ENCODE measurements at places on chromosomes 12 and 14.

DNA sequence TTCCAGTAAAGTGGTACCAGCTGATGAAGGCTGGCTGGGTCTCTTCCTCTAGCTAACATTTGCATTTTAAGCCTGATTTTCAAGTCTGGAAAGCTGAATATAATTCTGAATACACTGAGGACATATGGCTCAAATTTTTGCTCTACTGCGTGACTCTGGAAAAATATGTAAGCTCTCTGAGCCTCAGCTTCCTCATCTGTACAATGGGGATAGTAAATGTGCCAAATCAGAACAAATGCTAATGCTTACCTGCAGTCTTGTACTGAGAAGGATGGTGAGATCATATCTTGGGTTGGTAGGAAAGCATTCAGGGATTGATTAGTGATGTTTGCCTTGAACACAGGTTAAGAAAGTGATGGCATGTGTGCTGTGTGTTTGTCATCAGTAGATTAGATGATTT, 14.6 kb downstream of the HNF1A start:
- DNase-seq: no peak

DNA sequence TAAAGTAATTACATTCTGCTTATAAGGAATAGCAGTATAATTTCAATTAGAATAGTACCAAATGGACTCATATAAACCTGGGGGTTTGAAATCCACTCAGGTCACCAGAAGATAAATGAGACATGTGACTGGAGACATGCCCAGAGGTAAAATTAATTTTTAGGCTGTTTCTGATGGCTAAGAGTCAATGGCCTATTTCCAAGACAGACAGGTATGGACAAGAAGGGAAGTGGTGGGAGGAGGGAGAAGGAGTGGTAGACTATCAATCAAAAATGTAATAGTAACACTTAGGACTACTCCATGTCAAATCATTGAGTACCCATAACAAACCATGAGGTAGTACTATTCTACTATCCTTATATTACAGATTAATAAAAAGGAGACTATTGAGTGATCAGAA, 544.0 kb downstream of the GALC start:
- no peak for DNase-seq

GRCh38 chr14:71749613-71750238, 182.5 kb upstream of the RGS6 start:
- DNase-seq: no peak

DNA sequence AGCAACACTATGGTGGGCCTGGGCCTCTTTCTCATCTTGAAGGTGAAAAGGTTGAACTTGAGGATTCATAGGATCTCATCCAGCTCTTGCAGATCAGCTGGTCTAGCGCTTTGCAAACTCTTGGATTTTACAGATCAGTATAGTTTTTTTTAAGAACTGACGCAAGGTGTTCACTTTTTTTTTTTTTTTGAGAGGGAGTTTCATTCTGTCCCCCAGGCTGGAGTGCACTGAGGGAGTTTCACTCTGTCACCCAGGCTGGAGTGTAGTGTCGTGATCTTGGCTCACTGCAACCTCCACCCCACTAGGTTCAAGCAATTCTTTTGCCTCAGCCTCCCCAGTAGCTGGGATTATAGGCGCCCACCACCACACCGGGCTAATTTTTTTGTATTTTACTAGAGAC, 20.4 kb upstream of the LGMN start:
- no peak for DNase-seq

DNA sequence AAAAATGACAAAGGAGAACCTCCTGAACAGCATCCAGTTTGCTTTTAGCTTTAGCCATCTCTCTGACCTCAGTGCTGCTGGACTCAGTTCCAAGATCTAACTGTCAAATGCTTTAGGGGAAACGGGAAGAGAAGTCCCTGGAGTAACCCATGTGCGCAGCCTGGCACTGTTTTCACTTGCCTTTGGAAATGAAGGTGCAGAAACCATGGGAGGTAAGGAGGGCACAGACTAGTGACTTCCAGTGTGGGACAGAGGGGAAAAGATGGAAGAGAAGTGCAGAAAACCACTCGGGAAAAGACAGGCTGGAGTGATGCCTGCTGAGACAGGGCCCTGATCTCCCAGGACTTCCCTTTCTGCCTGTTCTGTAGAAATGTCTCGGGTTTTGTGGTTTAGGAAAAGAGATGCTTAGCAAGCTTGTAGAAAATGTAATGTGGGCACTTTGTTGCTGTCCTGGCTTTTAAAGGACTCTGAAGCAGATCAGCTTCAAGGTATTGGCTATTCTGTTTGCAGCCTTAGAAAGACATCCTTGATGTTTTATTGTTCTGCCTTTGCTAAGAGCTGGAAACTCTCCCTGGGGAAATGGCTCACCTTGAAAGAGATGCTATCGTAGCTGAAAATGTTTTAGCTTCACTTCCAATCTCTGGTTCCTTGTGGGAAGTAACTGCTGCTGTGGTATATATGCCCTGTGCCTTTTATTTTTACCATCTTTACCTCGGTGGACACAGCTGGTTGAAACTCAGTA, 124.6 kb upstream of the HIF1A start:
- no peak for DNase-seq

DNA sequence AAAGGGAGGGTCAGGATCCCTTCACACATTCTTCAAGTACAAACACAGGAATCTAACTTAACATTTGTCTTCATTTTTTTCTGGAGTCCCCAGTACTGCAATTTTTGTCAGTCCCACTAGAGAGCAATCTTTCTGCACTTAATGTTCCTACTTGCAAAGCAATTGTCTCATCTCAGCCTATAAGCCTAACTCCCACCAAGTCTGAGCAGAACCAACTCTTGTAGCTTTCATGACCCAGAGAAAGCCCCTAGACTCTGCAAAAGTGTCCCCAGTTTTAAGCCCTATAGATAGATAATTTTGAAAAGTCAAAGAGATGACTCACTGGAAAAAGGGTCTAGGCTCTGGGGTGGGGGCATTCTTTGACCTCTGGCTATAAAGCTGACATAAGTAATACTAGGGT, 1.8 kb upstream of the ZBTB39 start:
- no peak for DNase-seq

DNA sequence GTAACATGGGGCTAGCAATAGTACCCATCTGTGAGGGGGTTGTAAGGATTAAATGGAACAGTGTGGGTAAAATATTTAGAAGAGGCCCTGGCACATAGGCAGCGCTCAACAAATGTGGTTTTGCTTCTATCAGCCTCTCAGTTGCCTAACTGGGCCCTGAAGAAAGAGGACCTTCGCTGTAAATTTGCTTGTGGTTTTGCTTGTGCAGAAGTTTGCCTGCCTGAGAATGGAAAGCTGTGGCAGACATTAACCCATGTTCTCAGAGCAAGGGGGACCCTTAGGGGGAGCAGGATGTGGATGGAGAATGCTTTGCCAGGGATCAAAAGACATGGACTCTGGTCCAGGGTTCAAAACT, 160.1 kb downstream of the BRMS1L start:
- no peak for DNase-seq

DNA sequence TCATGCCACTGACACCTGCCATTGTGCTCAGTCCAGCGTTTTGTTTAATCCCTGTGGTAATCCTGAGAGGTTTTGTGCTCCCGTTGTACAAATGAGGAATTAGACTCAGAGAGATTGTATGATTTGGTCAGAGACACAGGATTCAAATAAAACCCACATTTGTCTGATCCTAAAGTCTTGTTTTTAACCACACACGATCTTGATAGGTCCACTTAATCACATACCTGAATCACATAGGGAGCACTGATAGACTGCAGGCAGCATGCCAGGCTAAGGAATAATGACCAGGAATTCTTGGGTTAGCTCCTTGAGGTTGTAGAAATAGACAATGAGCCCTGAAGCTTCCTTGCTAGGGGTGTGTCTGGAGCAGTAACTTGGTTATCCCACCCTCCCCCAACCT, 202.6 kb upstream of the RGS6 start:
- DNase-seq: no peak

- DNase-seq: no peak
These were observed 16.6 kb downstream of the ACTR10 start for GRCh38 chr14:58216544-58216943.

- no peak for DNase-seq
These were observed 77.7 kb upstream of the SLC38A2 start for GRCh38 chr12:46450279-46450748.

DNA sequence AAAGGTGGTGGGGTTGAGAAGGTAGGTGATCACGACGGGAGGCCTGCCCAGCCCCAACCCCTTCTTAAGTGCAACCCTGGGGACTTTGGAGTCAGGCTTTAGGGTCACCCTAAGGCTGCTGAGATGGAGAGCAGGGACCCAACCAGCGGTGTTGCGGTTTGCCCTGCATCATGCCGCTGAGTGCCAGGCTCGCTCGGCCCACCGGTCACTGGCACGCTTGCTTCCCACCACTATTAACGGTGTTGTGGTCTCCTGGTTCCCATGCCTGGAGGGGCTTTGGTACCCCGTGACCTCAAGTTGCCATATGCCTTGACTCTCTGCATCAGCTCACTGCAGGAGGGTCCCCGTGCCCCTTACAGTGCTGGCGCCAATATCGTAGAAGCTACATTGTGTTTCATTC, 18.4 kb upstream of the MEG3 start:
- DNase-seq: no peak

DNA sequence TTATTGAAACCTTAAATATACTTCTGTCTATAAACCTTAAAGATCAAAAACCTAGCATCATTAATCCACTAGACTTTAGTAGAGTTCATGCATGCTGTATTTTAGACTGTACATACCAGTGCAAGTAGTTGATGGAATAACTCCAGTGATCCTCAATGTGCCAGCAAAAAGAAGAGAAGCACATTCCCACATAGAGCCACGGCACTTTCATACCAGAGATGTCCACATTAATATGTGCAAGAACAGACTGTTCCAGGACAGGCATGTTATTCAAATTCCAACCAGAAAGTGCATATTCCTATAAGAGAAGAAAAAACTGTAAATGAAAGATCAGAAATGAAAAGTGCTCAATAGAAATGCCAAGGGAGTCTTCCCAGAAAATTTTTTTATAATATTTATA, 55.0 kb downstream of the KDM5A start:
- no peak for DNase-seq

DNA sequence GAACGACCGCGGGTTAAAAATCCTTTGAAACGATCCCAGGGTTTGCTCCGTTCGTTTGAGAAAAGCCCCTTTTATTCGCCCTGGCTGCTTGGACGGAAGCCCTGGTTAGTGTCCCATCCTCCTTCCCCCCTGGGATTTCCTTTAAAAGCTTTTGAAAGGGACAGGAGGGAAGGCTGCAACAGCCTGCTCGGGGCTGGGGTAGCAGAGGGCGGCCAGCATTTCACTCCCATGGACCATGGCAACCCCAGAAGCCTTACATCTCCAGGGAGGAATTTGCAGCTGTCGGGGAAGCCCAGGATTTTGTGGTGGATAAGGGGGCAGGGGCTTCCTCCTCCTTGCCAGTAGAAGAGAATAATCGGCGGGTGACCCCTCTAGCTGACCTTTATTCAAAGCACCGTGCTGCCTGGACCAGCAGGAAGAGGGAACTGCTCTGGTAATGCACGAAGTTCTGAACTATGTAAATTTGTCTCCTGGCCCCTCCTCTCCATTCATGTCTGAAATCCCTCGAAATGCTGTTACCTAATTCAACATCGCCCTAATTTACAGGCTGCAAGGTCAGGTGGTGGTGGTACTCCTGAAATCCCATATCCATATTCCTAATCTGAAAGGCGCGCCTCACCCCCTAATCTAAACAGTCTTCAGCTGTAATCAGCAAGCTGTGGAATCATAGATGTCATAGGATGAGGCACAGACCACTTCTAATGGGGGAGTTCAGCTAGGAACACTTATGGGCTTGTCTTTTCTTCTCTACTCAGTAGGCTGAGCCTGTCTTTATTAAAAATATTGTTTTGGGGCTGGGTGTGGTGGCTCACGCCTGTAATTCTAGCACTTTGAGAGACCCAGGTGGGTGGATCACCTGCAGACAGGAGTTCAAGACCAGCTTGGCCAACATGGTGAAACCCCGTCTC, 1.0 kb upstream of the CLIP1 start:
- no peak for DNase-seq

DNA sequence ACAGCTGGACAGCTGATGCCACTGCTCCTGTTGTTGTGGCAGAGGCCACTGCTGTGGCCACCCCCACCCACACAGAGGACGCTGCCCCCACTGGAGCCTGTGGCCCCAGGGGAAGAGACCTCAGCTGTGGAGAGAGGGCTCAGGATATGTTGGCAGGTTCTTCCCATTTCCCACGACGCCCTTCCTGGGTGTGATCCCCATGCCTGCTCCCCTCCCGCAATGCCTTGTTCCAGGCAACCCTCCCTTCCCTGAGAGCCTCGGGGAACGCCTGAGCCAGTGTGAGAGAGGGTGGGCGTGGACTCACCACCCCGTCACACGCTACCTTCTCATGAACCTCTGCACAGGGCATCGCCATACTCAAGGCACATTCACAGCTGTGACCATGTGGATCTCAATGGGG, 5.7 kb upstream of the KRT82 start:
- no peak for DNase-seq

- no peak for DNase-seq
These were observed 873.1 kb upstream of the TMEM132C start for GRCh38 chr12:127393896-127394295.

DNA sequence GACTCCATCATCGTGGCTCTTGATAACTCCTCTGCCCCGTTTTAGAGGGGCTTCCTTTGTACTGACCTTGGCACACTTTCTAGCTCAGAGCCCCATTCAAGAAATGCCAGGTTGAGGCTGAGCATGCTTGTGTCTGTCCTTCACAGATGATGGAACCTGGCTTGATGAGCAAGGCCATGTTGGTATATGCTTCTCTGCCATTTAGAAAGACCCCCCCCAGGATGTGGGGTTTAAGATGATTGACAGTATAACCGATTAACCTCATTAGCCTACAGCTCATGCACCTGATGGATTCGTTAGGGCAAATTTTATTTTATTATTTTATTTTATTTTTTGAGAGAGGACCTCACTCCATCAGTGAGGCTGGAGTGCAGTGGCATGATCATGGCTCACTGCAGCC, 21.0 kb downstream of the BATF start:
- DNase-seq: no peak

DNA sequence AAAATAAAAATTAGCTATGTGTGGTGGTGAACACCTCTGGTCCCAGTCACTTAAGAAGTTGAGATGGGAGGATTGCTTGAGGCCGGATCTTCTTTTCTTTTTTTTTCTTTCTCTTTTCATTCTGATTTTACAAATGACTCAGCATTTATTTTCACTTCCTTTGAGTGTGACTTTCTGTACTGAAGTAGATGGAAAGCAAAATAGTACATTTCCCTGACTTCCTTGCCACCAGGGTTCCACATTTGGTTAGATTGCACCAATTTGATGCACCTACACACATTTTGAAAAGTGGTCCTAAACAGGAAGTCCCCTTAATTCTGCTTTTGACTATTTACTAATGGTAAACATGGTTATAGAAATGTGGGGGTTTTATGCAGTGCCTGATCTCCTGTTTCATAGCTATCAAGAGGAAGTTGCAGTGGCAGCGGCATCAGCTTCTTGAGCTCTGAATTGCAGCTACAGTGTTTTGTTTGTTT, 13.0 kb upstream of the LEMD3 start:
- DNase-seq: no peak

Data from stimulated activated CD8-positive, alpha-beta memory T cell treated with anti-CD3 and anti-CD28 coated beads, Interleukin-7, amount 100 ng/mL, for 24 hours (primary cell).